ENCODE measurements at places on chromosomes 16 and 17. TPM values are rescaled to one million over a fixed set of nuclear protein-coding genes. Genes with fewer than 3 reads are reported as not detected.

DNA sequence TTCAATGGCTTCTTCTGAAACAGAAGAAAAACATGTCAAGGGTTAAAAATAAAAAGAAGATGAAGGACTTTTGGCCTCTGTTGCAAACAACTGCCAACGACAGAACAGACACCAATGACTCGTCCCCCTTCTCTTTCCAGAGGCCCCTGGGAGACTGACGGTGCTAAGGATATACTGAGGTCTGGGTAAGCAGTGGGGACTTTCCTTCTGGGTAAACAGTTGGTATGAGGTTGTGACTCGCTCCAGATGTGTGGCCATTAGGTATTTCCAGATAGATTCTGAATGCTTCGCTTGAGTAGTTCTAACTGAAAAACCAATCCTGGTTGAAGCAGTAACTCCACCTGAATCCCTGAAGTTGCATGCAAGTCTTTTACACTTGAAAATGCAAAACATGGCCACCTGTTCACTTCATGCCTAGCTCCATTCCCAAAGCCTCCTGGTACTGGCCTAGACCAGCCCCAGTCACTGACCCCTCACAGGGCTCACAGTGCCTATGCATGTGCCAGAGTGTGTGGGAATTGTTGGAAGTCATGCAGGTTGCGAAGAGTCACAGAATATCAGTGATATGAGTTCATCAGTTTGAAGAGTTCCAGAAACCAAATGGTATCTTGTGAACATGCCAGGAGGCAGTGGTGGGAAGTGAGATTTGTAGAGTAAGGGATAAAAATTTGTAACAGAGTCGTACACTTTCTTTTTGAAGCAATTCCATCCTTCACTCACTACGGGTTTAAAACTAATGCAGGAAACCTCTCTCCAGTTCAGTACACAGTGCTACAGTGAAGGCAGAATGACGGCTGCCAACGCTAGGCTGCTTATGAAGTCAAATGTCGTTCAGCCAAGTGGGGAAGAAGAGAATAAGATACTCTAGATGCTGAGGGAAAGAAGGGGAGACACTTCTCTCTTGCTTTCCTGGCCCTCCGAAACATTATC lies 217.8 kb downstream of the ZFHX3 start:
- H3K4me1 ChIP-seq = no peaks in the 10 kb centered on the region
- H3K4me3 ChIP-seq = no peak overlapping the region
- no peaks in the 10 kb centered on the region for H3K27me3 ChIP-seq
- no peaks in the 10 kb centered on the region for H3K36me3 ChIP-seq
- DNase-seq = no peak
- no peak overlapping the region for H3K27ac ChIP-seq

GRCh38 chr17:41793784-41794539 lies 7.5 kb upstream of the JUP start:
- H3K27ac ChIP-seq = no peak overlapping the region
- H3K27me3 ChIP-seq = no peaks in the 10 kb centered on the region
- DNase-seq = no peak
- no peak overlapping the region for H3K4me3 ChIP-seq
- no peaks in the 10 kb centered on the region for H3K36me3 ChIP-seq

Gene NACA2
- not detected for total RNA-seq

DNA sequence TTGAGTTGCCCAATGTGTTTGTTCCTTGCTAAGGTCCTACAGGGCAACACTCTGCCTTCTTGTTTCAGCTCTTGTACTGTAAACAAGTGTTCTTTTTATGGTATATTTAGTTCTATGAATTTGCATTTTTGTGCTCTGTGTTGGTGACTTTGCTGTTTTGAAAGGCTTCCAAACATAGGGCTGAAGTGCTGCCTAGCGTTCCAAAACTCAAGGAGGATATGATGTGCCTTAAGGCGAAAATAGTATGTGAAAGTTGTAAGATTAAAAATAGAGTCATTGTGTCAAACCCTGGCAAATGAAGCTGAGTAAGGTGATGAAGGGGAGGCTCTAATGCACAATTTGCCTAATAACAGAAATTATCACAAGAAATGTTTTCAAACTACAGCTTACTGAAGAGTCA lies 372.7 kb upstream of the TOM1L1 start:
- H3K27me3 ChIP-seq = no peaks in the 10 kb centered on the region
- no peaks in the 10 kb centered on the region for H3K36me3 ChIP-seq
- DNase-seq = no peak
- no peaks in the 10 kb centered on the region for H3K4me1 ChIP-seq
- no peak overlapping the region for H3K27ac ChIP-seq

DNA sequence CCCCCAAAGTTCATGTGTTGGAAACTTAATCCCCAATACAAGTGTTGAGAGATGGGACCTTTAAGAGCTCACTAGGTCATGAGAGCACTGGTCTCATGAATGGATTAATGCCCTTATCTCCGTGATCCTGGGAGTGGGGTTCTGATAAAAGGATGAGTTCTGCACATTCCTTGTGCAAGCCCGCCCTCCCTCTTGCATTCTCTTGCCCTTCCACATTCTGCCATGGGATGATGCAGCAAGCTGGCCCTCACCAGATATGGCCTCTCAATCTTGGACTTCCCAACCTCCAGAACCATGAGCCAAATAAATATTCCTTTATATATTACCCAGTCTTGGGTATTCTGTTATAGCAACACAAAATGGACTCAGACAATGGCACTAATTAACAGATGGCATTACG lies 14.1 kb downstream of the GLG1 start:
- no peak for DNase-seq
- H3K27ac ChIP-seq = no peak overlapping the region
- no peak overlapping the region for H3K4me3 ChIP-seq
- H3K4me1 ChIP-seq = peaks cover 54% of the 10 kb centered on the region
- H3K36me3 ChIP-seq = peaks cover 25% of the 10 kb centered on the region
- no peaks in the 10 kb centered on the region for H3K27me3 ChIP-seq

Gene OSGIN1
- 2.6 TPM for total RNA-seq

Gene TMC5
- total RNA-seq = not detected

Gene ARL5C
- total RNA-seq = not detected

DNA sequence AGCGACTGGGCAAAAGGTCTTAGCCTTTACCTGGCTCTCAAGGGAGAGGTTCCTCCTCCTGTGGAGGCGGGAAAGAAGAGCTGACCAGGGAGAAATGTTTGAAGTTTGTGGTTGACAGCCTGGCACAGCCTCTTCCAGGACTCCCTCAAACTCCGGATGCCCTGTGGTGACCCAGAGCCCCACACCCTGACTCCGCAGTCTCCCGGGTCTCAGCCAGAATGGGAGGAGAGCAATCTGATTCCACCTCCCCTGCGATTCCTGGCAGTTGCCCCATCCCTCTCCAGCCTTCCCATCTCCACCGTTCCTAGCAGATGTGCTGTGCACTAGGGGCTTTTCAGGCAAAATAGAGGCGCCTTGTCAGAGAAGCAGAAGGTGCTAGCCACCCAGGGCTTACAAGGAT lies 5.5 kb upstream of the DNAI2 start:
- no peaks in the 10 kb centered on the region for H3K36me3 ChIP-seq
- no peaks in the 10 kb centered on the region for H3K27me3 ChIP-seq
- DNase-seq = no peak

GRCh38 chr17:40322358-40323315 lies 13.7 kb downstream of the RARA start:
- H3K36me3 ChIP-seq = no peaks in the 10 kb centered on the region
- H3K4me3 ChIP-seq = peak overlapping the region; percentile 96
- H3K4me1 ChIP-seq = peaks cover 93% of the 10 kb centered on the region
- peak; percentile 81 for DNase-seq
- H3K27me3 ChIP-seq = no peaks in the 10 kb centered on the region

DNA sequence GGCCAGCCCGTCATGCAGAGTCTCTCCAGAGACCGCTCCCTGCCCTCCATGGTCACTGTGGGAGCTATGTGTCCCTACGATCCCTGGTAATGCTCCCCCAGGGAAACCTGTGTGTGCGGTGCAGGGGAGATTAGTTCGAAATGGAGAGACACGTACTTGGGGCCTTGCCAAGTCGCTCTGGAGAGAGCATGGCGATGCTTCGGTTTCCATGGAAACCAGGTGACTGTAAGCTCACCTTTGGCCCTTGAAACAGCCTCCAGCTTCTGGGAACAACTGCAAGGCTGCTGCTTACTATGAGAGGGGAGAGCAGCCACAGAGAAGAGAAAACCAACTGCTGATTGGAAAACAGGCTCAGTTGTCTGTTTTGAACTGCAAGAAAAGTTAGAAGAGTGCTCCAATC lies 879.7 kb upstream of the EEF2KMT start:
- no peaks in the 10 kb centered on the region for H3K27me3 ChIP-seq
- no peaks in the 10 kb centered on the region for H3K4me1 ChIP-seq
- no peak overlapping the region for H3K27ac ChIP-seq
- H3K36me3 ChIP-seq = no peaks in the 10 kb centered on the region

GRCh38 chr17:74270333-74270732 lies 3.7 kb upstream of the DNAI2 start:
- peaks cover 32% of the 10 kb centered on the region for H3K4me1 ChIP-seq
- H3K27me3 ChIP-seq = peaks cover 2% of the 10 kb centered on the region
- no peak overlapping the region for H3K27ac ChIP-seq
- H3K4me3 ChIP-seq = no peak overlapping the region
- no peak for DNase-seq

DNA sequence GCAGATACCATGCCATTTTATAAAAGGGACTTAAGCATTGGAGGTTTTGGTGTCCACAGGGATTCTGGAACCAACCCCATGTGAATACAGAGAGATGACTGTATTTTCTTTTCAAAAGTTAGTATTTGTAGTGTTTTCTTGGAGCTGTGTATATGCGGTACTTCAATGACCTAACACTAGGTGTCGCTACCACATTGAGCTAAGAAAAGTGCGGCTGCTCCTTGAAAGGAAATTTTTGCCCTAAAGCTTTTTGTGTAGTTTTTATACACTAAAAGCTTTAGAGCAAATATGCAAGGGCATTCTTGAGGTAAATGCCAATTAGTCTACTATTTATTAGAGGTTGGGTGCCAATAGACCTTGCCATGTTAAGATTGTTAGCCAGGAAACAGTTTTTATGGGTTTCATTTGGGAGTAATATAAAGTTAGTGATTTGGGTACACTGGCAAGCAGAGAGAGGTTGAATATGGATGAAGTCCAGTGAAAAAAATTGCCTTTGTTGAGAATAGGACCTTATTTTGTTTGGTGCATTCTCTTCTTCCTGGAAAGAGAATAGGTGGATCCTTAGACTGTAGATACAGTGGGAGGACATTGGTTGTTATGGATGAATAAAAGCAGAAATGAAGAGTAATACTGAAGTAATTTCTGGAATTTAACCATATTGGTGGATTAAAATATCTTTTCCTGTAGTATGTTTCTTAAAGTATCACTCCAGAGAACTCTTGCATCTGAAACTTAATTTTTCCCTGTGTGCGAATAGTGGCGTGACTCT lies 43.3 kb downstream of the BCAS3 start:
- H3K27me3 ChIP-seq = no peaks in the 10 kb centered on the region
- DNase-seq = no peak
- no peaks in the 10 kb centered on the region for H3K36me3 ChIP-seq
- no peak overlapping the region for H3K27ac ChIP-seq
- H3K4me1 ChIP-seq = no peaks in the 10 kb centered on the region

- H3K4me3 ChIP-seq = no peak overlapping the region
- H3K27ac ChIP-seq = no peak overlapping the region
- H3K27me3 ChIP-seq = no peaks in the 10 kb centered on the region
- H3K36me3 ChIP-seq = peaks cover 29% of the 10 kb centered on the region
Observed at GRCh38 chr16:68259007-68259825, 5.1 kb upstream of the SLC7A6 start.

DNA sequence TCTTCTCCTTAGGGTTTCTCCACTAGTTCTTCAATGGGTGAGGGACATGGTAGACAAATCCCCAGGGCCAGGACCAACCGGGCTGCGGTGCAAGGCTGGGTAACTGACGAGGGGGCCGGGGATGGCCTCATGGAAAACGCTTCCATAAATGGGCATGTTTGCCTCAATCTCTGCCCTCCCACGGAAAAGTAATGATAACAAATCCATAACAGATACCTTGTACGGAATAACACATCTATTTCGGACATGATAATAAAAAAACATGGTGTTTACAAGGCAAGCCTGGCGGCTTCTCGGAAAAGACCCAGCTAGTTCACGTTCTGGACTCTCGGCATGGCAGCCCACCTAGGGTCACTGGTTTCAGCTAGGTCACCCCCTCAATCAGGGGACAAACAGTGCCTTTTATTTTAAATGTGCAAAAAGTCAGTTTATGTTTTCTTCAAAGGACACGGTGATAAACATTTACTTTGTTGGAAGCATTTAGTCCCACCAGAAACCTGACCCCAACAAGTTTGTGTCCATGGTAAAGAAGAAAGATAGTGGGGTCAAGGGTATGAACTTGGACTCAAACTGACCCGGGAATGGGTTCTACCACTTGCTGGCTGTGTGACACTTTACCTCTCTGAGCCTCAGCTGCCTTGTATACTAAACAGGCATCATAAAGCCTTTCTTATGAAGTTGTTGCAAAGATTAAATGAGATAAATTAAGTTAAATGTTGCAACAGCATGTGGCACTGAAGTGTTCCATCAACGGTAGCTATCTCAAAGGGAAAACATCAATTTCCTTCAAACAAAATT lies 1.7 kb downstream of the MYH11 start:
- no peak overlapping the region for H3K4me3 ChIP-seq
- H3K27ac ChIP-seq = no peak overlapping the region
- peaks cover 33% of the 10 kb centered on the region for H3K27me3 ChIP-seq
- no peaks in the 10 kb centered on the region for H3K36me3 ChIP-seq

- H3K4me3 ChIP-seq = no peak overlapping the region
- no peak for DNase-seq
- no peaks in the 10 kb centered on the region for H3K36me3 ChIP-seq
- H3K27ac ChIP-seq = no peak overlapping the region
- H3K4me1 ChIP-seq = no peaks in the 10 kb centered on the region
Observed at GRCh38 chr17:13154930-13155329, 137.1 kb upstream of the ELAC2 start.

- H3K27me3 ChIP-seq = peaks cover 42% of the 10 kb centered on the region
- no peak overlapping the region for H3K27ac ChIP-seq
- no peak for DNase-seq
- no peak overlapping the region for H3K4me3 ChIP-seq
- peaks cover 2% of the 10 kb centered on the region for H3K4me1 ChIP-seq
- no peaks in the 10 kb centered on the region for H3K36me3 ChIP-seq
Observed at GRCh38 chr17:36808180-36808661, 129.1 kb upstream of the LHX1 start.

Gene CNTNAP1
- total RNA-seq = 4.5 TPM

- peaks cover 46% of the 10 kb centered on the region for H3K4me1 ChIP-seq
- H3K4me3 ChIP-seq = no peak overlapping the region
- H3K36me3 ChIP-seq = peaks cover 18% of the 10 kb centered on the region
- no peaks in the 10 kb centered on the region for H3K27me3 ChIP-seq
Observed at GRCh38 chr17:35065880-35066279, 2.4 kb upstream of the RFFL start.

DNA sequence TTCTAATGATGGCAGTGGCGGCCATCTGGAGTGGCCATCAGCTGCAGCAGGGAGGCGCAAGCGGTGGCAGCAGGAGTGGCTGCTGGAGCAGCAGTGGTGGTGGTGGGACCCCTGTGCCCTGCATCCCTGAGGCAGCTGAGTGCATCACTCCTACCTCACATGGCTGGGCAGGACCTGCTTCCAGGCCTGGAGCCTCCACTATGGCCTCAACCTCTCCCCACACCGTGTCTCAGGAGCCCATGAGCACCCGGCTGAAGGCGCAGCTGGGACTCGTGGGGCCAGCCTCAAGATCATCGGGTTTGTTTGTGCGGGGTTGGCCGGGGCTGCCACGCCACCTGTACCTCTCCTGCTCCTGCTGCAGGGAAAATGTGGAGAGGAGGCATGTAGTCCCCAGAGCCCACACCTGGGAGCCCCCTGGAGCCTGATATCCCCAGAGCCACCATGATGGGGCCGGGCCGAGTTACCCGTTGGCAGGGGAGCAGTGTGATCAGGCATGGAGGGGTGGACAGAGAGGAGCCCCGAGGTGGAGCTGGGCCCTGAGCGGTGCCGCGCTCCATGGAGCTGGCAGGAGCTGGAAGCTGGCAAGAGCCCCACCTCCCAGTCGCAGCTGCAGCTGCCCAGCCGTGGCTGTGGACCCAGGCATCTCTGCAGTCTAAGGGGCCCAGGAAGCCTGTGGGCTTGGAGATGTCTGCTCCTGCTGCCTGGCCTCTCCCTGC lies 16.7 kb downstream of the RHOT1 start:
- no peak overlapping the region for H3K27ac ChIP-seq
- peaks cover 27% of the 10 kb centered on the region for H3K36me3 ChIP-seq
- DNase-seq = no peak
- no peaks in the 10 kb centered on the region for H3K27me3 ChIP-seq

Data from CD4-positive, alpha-beta T cell (primary cell).